Naive thymus-derived CD8-positive, alpha-beta T cell (primary cell): ENCODE measurements at places on chromosomes 6 and 20.

DNA sequence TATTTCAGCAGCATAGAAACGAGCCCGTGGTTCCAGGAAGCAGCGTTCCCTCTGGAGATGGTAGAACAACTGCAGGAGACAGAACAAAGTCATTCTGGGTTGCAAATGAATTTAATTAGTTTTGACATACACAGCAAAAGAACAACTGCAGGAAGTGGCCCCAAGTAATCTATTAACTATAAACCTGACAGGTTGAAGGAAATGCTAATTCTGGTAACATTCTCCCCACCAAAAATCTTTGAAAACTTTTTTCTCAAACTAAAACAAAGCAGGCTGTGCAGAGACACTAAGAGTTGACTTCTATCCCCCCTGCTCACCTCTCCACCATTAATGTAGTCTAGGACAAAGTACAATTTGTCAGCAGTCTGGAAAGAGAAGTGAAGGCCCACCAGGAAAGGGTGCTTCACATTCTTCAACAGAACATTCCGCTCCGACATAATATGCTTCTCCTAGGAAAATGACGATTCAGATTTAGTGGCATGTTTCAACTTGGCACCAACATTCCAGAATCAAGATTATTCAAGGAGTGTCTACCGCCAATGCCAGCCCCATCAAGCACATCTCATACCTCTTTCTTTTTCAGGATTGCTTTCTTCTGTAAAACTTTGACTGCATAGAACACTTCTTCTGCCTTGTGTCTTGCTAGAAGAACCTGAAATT lies 120.4 kb upstream of the SLC2A12 start:
- DNase-seq, result no peak

- no peak for DNase-seq
Measured at GRCh38 chr6:149024361-149024760, 277.5 kb downstream of the UST start.

- no peak for DNase-seq
Measured at GRCh38 chr6:35044145-35044745, 96.9 kb downstream of the TCP11 start.

GRCh38 chr20:6439737-6440442 lies 317.1 kb upstream of the FERMT1 start:
- no peak for DNase-seq

DNA sequence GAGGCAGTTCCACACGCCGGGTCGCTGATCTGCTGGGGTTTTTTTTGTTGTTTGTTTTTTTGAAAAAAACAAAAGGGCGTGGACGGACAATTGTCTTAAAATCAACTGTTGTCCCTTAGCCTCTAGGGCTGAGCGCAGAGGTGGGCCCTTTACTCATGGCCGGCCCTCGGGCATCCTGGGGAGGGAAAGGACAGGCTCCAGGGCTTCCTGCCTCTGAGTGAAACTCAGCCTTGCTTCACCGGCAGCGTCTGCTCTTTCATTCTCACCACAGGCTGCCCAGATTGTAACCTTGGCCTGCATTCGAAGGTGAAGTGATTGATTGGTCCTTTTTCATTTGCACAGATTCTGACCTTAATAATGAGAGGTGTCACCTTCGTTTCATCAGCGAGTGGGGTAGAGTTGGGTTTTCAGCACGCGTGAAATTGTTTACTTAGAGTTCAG lies 797 bp downstream of the SMIM13 start:
- peak; percentile 24 for DNase-seq

GRCh38 chr6:50249493-50249892 lies 199.8 kb upstream of the DEFB112 start:
- no peak for DNase-seq

- DNase-seq, result no peak
Measured at GRCh38 chr20:37313546-37314091, 24.2 kb downstream of the MANBAL start.

- no peak for DNase-seq
Measured at GRCh38 chr6:43729537-43729936, 40.5 kb upstream of the VEGFA start.

DNA sequence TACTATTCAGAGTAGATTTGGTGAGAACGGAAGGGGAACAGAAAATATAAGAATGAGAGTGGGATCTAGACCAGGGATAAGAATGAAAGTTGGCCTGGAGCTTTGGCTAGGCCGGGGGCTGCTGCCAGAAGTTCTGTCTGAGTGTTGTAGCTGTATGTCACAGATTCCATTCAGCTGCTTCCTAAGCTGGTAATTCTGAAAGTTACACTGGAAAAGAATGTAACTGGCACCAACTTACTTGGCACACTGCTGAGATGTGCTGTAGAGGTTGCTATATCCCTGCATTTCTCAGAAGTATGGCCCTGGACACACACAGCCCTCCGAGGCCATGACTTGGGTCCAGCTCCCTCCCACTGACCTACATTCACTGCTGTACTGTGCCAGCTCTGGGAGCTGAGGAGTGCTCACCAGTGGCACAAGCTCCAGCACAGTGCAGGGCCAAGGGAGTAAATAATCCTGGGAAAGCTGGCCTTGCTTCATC lies 25.8 kb upstream of the TMEM217 start:
- no peak for DNase-seq

DNA sequence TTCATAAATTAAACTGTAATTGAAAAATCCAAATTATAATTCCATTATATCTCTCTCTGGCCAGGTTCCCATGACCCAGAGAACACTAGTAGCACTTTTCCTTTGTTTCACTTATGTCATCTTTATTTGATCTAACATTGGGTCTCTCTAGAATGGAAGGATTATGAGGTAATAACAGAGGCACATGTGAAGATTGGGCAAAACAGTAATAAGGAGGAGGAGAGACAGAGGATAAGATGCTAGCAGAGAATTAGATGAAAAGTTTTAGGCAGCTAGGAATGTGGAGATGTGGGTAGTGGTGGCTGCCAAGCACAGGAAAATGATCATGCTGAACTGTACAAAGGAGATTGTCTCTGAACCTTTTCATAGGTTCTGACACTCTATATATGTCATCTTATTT lies 3.3 kb downstream of the TAB2 start:
- no peak for DNase-seq

DNA sequence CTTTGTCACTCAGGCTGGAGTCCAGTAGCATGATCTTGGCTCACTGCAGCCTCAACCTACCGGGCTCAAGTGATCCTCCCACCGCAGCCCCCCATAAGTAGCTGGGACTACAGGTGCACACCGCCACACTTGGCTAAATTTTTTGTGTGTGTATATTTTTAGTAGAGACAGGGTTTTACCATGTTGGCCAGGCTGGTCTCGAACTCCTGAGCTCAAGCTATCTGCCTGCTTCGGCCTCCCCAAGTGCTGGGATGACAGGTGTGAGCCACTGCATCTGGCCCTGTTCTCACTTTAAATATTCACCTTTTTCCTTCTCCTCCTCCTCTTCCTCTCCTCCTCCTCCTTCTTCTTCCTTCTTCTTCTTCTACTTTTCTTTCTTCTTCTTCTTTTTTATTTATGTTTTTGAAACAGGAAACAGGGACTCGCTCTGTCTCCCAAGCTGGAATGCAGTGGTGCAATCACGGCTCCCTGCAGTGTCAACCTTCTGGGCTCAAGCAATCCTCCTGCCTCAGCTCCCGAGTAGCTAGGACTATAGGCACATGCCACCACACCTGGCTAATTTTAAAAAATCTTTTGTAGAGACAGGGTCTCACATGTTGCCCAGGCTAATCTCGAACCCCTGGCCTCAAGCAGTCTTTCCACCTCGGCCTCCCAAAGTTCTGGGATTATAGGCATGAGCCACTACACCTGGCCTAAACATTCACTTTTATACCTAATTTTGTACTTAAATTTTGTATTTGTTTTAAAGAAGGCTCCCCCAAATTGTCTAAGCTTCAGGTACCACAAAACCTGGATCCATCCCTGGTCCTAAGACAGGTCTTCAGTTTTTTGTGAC lies 47.2 kb upstream of the NCOA3 start:
- DNase-seq, result no peak

DNA sequence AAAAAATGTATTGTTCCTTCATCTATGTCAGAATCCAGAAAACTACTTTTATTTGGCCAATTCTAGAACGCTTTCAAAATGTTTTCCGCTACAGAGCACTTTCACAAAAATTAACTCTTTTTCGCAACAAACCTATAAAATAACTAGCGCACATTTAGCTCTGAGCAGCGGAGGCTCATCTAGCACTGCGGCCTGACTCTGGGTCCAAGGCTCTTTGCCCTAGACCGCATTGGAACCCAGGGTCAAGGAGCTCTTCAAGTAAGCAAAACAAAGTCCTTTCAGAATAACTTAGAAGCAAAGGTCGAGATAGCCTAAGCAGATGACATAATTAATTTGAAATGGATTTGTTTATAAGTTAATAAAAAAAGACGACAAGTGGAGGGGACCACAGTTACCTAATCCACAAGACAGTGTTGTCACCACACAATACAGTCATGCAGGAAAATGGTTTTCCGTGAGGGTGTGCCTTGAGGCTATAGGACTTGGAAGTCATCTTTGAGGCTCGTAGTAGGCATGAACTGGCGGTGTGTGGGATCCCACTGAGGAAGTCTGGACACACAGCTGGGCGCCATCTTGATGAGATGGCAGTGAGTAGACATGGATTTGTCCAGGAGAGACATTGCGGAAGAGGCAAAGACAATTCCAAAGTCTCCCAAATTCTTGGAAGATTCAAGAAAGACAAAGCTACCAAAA lies 29.2 kb upstream of the IRF4 start:
- DNase-seq, result no peak

GRCh38 chr6:137093183-137094069 lies 48.7 kb upstream of the IL20RA start:
- no peak for DNase-seq

DNA sequence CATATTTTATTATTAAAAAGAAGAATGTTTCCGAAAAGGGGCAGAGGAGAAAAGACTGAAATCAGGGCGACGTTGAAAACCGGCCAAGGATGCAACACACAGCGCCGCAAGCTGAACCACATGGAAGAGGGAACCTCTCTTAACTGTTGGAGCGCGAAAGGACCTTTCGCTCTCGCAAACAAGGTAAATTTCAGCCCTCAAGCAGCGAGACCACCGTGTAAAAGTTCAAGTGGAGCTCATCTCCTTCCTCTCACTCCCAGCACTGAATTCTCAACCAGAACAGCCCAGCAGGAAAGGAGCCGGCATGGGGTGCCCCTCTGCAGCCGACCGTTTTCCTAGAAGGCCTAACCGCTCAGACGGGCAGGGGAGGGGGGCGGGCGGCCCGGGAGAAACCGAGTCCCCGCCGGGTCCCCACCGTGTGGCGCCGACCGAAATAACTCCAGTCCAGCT lies 621 bp downstream of the GPR63 start:
- DNase-seq, result no peak

- DNase-seq, result no peak
Measured at GRCh38 chr6:31676322-31676903, 4.5 kb downstream of the LY6G5C start.

GRCh38 chr20:4026093-4026601 lies 10.8 kb upstream of the RNF24 start:
- no peak for DNase-seq

- DNase-seq, result peak; percentile 75
Measured at GRCh38 chr20:62652041-62652893, 10.0 kb downstream of the SLCO4A1 start.

DNA sequence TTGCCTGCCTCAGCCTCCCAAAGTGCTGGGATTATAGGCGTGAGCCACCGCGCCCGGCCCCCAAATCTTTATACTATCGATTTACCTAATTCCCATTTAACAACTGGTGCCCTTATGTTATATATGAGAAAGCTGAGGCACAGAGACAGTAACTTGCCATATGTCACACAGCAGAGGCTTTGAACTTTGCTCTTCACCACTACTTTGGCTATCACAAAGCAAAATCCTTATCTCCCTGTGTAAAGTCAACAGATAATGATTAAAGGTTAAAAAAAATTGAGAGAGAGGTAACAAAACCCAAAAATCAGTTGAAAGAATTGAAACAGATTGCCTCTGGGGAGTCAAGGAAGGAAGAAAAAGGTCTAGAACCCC lies 22.3 kb downstream of the ILRUN start:
- no peak for DNase-seq

DNA sequence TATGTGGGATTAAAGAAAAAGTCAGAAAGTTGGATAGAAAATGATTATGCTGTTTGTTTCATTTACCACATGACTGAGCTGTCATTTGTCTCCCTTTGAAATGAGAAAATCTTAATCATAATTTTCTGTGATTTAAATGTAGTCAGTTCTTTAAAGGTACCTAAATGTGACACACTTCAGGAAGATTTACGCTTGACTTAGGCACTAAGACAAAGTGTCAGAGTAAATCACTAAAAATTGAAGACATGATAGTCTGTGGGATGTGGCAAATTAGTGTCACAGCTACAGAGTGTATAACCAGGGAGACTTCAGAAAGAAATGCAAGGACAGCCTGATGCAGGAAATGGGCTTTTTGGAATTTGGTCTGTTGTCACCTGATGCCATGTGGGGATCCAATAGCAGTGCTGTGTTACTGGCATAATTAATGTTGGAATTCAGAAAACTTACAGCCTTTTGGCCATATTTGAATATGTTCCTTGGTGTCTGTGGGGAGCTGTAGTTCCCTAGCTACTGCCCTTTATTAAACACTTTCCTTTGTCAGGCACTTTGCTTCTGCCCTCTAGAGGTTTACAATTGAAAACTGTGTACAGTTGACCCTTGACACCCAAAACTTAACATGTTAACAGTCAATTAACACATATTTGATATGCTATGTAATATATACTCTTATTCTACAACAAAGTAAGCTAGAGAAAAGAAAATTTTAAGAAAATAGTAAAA lies 493.8 kb downstream of the UTRN start:
- DNase-seq, result no peak

- DNase-seq, result no peak
Measured at GRCh38 chr20:38065764-38066375, 32.3 kb downstream of the RPRD1B start.

DNA sequence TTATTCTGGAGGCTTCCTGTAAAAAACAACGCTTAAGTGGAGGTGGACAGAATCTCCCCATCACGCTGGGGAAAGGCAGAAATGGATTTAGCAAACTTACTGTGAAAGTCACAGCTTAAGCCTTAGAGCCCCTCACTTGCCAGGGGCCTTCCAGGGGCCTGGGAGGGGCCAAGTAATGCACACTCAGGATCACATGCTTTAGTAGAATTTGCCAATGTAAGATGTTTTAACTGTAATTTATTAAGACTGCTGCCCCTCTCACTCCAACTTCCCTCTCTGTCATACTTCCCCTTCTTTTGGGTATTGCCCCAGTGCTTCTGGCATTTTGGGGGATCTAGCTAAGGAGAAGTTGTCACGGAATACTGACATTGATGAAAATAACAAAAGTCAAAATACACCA lies 12.6 kb upstream of the ADA start:
- DNase-seq, result no peak
